ENCODE measurements at places on chromosomes 5 and 9.

- no peak for DNase-seq
Observed at GRCh38 chr9:16138561-16139491, 586.0 kb downstream of the CCDC171 start.

DNA sequence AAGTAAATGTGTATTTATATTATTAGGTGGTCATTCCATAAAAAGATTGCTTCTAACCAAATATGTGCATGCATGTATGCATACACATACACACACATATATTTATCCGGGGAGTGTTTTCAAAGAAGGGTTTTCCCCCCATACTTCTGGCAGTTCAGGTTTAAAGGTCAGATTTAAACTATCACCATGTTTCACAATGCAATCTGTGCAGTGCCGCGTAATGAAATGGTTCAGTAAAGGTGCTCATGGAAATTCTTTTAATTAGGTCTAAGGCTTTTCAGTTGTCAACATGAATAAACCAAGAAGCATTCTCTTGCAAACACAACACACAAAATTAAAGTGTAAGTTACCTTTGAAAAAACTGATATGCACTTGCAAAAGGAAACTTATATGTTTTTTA lies 211.0 kb downstream of the CRB2 start:
- DNase-seq, result no peak

DNA sequence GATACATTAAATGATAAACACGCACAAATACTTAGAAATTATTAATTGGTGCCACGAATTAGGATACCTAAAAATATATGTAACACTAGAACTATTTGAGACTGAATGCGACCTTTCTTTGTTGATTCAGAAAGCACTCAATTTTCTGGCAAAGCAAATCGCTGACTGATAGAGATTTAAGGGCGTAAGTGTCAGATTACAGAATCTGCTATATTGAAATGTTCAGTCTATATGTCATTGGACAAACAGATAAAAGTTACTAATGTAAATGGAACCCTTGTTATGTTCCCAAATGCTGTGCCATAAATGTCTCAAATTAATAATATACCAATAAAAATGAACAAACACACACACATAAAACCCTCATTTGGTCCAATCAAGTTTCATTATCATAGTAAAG lies 137.9 kb downstream of the MPDZ start:
- no peak for DNase-seq

- no peak for DNase-seq
Observed at GRCh38 chr9:109488791-109489492, 9.2 kb downstream of the PTPN3 start.

- DNase-seq, result no peak
Observed at GRCh38 chr5:78798673-78799029, 150.1 kb upstream of the LHFPL2 start.

DNA sequence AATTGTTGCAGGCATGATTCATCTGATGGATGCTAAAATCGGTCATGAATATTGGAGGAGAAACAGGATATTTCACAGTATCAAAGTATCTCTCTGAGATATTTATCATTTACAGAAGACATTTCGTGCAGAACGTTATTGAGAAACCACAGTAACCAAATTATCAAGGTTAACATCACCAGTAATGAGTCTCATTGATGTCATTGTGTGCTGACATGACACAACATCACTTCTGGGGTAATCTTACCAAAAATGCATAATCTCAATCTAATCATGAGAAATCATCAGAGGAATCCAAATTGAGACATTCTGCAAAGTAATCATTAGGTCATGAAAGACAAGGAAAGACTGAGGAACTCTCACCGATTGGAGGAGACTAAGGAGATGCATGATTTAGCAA lies 42.7 kb downstream of the C5orf22 start:
- no peak for DNase-seq

GRCh38 chr5:128613766-128614165 lies 75.7 kb upstream of the FBN2 start:
- DNase-seq, result no peak

GRCh38 chr9:124394596-124394995 lies 20.6 kb downstream of the PSMB7 start:
- DNase-seq, result no peak

DNA sequence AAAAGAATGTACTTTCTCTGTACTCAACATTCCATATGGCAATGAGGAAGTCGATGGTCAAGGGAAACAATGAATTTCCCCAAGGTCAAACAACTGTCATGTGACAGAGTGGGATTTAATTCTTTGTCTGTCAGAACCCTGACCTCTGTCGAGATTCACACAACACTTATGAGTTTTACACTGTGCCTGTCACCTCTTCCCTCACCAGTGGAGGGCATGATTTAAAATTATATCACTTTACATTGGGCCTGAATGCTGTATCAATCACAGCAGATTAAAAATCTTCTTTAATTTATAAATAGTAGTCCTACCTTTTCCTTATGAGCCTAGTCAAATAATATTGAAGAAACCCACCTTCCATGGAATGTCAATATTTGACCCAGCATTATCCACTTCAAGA lies 276.7 kb downstream of the CDH10 start:
- DNase-seq, result no peak

DNA sequence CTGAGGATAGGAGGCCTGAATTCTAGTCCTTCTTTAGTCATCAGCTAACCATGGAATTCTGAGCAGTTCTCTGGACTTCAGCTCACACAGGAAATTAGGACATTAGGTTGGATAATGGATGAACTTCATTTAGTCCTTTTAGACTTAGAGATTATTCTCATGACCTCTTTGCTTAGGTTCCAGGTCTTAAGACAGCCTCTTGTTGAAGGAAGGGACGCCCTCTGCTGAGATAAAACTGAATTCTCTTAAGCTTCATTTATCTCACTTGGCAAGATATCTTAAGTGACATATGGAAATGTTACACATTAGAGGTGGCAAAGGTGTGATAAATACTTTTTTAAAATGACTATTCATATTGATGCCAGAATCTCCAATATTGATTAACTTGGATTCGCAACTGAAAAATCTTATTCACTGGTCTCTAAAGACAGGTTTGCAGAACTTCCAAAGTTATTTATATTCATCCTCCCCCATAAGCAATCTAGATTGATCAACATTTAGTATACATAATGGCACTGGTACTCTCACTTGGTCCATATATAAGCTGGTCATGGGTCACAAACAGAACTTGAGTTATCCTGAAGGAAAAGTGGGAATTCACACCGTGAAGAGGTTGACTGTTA lies 16.9 kb upstream of the ZNF366 start:
- DNase-seq, result peak; percentile 62

DNA sequence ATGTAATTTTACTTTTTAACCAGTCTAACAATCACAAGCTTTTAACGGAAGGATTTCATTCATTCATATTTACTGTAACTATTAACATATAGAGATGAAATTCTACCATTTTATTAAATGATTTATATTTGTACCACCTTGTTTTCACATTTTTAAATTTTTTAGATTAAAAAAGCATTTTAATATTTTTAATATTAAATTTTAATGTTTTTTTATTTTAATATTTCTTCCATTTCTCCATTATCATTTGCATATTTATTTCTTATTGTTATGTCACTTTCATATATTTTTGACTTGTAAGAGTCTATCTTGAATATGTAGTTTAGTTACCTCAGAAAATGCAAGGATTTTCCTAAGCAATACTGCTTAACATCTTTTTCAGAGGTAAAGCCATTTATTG lies 1034.0 kb upstream of the PTPRD start:
- no peak for DNase-seq

DNA sequence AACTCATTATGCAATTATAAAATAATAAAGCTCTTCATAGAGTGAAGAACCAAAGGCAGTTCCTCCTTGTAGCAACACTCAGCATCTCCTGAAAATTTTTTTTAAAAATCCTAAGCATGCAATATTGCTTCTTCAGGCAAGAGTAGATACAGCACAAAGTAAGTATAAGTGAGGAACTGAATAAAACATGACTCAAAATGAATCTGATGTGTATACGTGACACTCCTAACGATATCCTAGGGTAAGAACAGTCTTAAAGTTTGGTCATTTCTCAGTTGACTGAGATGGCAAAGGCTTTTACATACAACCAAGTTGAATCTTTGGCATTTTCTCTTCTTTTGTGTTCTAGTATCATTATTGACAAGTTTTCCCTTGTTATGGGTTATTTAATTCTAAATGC lies 41.1 kb upstream of the AOPEP start:
- no peak for DNase-seq

DNA sequence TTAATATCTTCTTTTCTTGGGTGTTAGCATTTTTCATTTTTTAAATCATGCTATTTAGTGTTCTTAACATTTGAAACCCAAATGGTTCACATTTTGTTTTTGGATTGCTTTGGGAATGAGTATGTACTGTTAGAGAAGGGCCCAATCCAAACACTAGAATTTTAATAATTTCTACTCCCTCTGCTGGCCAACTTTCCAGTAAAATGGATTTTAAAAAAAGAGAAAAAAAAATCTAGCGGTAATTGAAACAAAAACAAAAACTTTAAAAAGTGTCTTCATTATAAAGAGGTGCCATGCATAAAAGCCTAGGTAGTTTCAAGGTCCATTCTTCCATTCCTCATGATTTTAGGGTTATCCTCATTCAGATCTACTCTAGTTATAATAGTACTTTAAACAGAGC lies 32.1 kb upstream of the RICTOR start:
- no peak for DNase-seq

- DNase-seq, result peak; percentile 23
Observed at GRCh38 chr5:17951392-17952169, 317.3 kb downstream of the TAF11L14 start.

DNA sequence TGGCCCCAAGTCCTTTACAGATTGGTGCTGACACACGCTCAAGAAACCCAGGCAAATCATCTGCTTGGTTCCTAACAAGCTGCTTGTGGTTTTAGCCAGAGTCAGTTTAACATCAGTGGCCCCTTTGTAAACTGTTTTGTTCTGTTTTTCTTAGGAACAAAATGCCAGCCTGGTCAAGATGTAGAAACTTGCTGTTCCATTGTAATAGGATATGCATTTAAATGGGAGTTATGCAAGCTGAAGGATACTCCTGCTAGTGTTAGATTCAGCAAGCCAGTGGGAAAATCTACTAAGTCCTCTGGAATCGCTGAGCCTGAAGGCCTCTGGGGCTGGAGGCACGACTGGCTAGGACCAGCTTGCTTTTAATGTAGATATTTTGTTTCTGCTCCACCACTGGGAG lies 391.1 kb downstream of the TLE4 start:
- DNase-seq, result no peak

- peak; percentile 52 for DNase-seq
Observed at GRCh38 chr9:93467062-93467416, 13.7 kb upstream of the FAM120AOS start.

Data from foreskin melanocyte (primary cell).